ENCODE measurements at places on chromosomes 12 and 14.
A peak's percentile ranks its signal among the peaks of the same experiment; 100 is the strongest.

- H3K4me1 ChIP-seq, result no peaks in the 10 kb centered on the region
- DNase-seq, result no peak
- H3K4me3 ChIP-seq, result no peak overlapping the region
- H3K27me3 ChIP-seq, result no peaks in the 10 kb centered on the region
Measured at GRCh38 chr12:100539202-100539601, 34.3 kb upstream of the GAS2L3 start.

GRCh38 chr12:99381992-99382391, 265.6 kb upstream of the GARIN6 start:
- no peaks in the 10 kb centered on the region for H3K27me3 ChIP-seq
- no peaks in the 10 kb centered on the region for H3K36me3 ChIP-seq
- DNase-seq, result no peak
- H3K27ac ChIP-seq, result no peak overlapping the region
- no peak overlapping the region for H3K4me3 ChIP-seq

GRCh38 chr14:103315941-103316340, 18.1 kb upstream of the EIF5 start:
- H3K4me3 ChIP-seq, result no peak overlapping the region
- no peak for DNase-seq
- H3K4me1 ChIP-seq, result no peaks in the 10 kb centered on the region

- no peaks in the 10 kb centered on the region for H3K27me3 ChIP-seq
- no peaks in the 10 kb centered on the region for H3K4me1 ChIP-seq
- no peaks in the 10 kb centered on the region for H3K36me3 ChIP-seq
- no peak overlapping the region for H3K27ac ChIP-seq
- no peak for DNase-seq
- H3K4me3 ChIP-seq, result no peak overlapping the region
Measured at GRCh38 chr12:79388011-79388410, 302.8 kb downstream of the PAWR start.

- no peaks in the 10 kb centered on the region for H3K27me3 ChIP-seq
- peaks cover 22% of the 10 kb centered on the region for H3K4me1 ChIP-seq
- H3K27ac ChIP-seq, result peak within 1 kb of the TSS; percentile 87
- H3K36me3 ChIP-seq, result peaks cover 6% of the 10 kb centered on the region
Measured at GRCh38 chr14:22982477-22983245, at the start of gene AJUBA. Gene AJUBA (minus strand): TSS chr14:22982551. CDS start chr14:22982266, 285 bp downstream.

GRCh38 chr12:12586879-12587675, 24.4 kb upstream of the DUSP16 start:
- H3K36me3 ChIP-seq, result no peaks in the 10 kb centered on the region
- DNase-seq, result no peak
- H3K27ac ChIP-seq, result no peak overlapping the region
- H3K4me3 ChIP-seq, result no peak overlapping the region

DNA sequence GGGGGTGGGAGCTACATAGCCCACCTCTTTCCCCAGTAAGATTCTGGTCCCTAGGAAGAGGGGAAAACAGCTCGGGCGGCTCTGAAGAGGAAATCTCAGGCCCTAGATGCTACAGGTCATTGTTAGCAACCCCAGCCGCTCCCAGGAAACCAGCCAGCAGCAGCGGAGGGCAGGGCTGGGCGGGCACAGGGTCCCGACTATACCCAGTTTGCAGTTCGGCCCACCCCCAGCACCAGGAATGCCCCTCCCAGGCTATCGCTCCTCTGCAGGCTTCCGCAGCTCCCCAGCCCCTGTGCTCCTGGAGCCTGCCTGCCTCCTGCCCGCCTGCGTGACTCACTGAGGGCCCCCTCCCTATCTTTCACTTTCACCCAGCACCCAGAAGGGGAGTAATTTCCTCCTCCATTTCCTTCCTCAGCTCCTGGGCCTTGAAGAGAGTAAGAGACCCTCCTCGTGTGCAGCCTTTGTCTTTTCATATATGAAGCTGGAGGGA, 27.2 kb upstream of the PNMA1 start:
- peaks cover 28% of the 10 kb centered on the region for H3K36me3 ChIP-seq
- H3K4me3 ChIP-seq, result peak overlapping the region; percentile 17
- H3K4me1 ChIP-seq, result peaks cover 80% of the 10 kb centered on the region
- no peaks in the 10 kb centered on the region for H3K27me3 ChIP-seq
- peak; percentile 74 for DNase-seq

GRCh38 chr14:44928793-44929192, 33.0 kb downstream of the KLHL28 start:
- no peaks in the 10 kb centered on the region for H3K4me1 ChIP-seq

GRCh38 chr12:115319446-115320040, 635.6 kb upstream of the TBX3 start:
- H3K4me1 ChIP-seq, result peaks cover 11% of the 10 kb centered on the region
- H3K27me3 ChIP-seq, result no peaks in the 10 kb centered on the region
- no peak overlapping the region for H3K4me3 ChIP-seq
- H3K36me3 ChIP-seq, result no peaks in the 10 kb centered on the region
- no peak for DNase-seq
- no peak overlapping the region for H3K27ac ChIP-seq

- no peaks in the 10 kb centered on the region for H3K27me3 ChIP-seq
- H3K27ac ChIP-seq, result no peak overlapping the region
- no peak overlapping the region for H3K4me3 ChIP-seq
- no peak for DNase-seq
- no peaks in the 10 kb centered on the region for H3K36me3 ChIP-seq
Measured at GRCh38 chr14:95614349-95614748, 71.9 kb upstream of the TCL1B start.

DNA sequence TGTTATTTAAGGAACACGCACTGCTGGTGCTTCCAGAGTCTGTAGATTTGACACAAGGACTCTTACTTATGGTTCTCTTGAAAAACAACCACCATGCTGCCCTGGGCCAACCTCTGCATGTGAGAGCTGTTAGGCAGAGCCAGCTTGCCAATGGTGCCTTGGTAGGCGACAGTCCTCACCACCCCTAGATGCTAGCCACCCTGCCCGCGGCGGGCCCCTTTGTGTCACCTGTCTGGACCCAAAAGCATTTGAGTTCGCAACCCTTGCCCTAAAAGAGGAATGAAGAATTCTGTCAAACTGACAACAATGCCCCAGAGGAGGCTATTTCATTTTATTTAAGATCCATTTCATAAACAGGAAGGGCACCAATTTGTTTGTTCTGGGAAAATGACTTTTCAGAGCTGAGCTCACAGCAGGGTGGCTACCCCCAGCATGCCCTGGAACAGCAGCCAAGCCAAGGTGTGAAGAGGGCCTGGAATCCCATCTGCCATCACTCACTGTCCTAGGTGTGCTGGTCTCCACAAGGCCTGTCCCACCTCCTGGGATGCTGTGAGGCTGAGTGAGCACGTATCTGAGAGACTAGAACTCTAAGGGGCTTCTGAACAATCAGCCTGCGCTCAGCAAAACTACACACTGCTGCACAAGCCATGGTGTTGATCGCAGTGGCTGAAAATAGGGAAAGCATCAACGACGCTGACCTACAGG, 63.8 kb upstream of the FZD10 start:
- no peaks in the 10 kb centered on the region for H3K27me3 ChIP-seq
- H3K27ac ChIP-seq, result no peak overlapping the region
- H3K36me3 ChIP-seq, result no peaks in the 10 kb centered on the region
- H3K4me3 ChIP-seq, result no peak overlapping the region
- no peak for DNase-seq

DNA sequence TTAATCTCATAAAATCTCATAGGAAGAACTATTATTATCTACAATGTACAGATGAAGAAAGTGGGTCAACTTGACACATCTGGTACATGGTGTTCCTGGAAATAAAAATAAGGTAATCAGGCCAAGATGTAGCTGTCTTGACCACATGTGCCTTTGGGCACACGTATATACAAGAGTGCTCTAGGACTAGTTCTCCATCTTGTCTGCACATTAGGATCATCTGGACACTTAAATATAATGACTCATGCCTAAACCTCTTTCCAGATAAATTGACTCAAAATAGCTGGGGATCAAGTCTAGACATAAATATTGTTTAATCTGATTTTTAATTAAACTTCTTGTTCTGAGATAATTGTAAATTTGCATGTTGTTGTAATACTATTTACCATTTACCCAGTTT, 182.6 kb downstream of the CNTN1 start:
- H3K4me1 ChIP-seq, result no peaks in the 10 kb centered on the region
- no peaks in the 10 kb centered on the region for H3K27me3 ChIP-seq

- H3K27ac ChIP-seq, result no peak overlapping the region
- H3K36me3 ChIP-seq, result no peaks in the 10 kb centered on the region
- no peaks in the 10 kb centered on the region for H3K4me1 ChIP-seq
Measured at GRCh38 chr12:91620992-91621391, 438.4 kb upstream of the DCN start.

DNA sequence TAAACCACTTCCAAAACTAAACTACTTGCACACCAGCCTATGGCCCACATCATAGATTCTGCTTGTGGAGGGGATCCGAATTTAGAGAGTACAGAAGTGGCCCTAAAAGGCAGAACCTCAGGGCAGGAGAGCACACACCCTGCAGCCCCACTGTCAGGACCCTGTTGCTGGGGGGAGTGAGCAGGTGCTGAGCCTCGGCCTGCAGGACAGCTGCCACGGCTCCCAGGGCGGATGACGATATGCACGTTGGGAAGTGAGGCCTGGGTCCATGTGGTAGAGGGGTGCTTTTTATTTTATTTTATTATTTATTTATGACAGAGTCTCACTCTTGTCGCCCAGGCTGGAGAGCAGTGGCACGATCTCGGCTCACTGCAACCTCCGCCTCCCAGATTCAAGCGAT, 73.5 kb downstream of the TNFAIP2 start:
- DNase-seq, result no peak
- H3K27me3 ChIP-seq, result peaks cover 3% of the 10 kb centered on the region
- H3K27ac ChIP-seq, result no peak overlapping the region
- no peaks in the 10 kb centered on the region for H3K36me3 ChIP-seq

DNA sequence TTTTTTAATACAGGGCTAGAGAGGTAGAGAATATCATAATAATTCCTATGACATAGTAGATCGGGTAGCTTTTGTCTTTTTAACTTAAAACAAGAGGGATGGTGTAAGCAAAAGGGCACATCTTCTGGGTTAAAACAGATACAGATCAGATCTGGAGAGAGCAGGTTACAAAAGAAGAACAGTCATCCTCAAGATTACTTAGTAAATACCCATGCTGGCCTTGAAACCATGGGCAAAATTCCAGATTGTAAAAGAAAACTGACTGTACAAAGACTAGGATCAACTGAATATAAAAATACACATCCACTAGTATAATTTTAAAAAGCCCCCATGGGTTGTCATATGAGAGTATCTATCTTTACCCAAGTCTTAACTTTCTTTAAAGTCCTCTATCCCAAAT, 76.7 kb downstream of the MED13L start:
- no peak for DNase-seq
- H3K4me3 ChIP-seq, result no peak overlapping the region
- no peaks in the 10 kb centered on the region for H3K4me1 ChIP-seq
- no peaks in the 10 kb centered on the region for H3K36me3 ChIP-seq
- H3K27me3 ChIP-seq, result no peaks in the 10 kb centered on the region

Measured in tibial artery (tissue), 4 donors.